Stimulated activated CD4-positive, alpha-beta T cell treated with anti-CD3 and anti-CD28 coated beads, Interleukin-1b, Interleukin-23, amount 100 ng/mL, for 4 hours (primary cell): ENCODE measurements at places on chromosomes 7 and 10.
A peak's percentile ranks its signal among the peaks of the same experiment; 100 is the strongest.

DNA sequence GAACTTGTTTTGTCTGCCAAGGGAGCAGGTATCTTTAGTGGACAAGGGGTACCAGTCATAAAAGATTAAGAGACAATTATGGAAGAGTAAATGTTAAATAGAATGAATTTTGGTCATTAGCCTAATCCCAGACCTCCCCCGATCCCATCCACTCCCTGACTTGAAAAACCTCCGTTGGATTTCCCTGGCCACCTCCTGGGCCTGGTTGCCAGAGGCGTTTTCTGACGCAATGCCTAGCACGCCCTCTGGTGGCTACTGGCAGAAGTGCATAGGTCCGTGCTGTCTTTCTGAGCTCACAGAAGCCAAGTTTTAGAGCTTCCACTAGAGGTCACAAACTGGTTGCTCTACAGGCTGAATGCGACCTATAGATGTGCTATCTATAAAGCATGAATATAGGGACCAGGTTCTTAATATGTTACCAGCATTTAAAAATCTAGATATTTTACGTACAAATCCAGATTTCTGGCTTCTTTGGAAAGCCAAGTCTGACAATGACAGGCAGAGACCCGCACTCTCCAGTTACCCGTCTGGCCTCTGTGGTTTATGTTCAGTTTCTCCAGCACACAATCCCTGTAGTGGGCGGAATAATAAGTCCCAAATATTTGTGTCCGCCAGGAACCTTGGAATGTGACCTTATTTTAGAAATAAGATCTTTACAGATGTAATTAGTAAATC, 39.8 kb downstream of the SPOCK2 start:
- DNase-seq: peak; percentile 93

GRCh38 chr10:61896854-61897661, 4.4 kb upstream of the ARID5B start:
- peak; percentile 31 for DNase-seq

DNA sequence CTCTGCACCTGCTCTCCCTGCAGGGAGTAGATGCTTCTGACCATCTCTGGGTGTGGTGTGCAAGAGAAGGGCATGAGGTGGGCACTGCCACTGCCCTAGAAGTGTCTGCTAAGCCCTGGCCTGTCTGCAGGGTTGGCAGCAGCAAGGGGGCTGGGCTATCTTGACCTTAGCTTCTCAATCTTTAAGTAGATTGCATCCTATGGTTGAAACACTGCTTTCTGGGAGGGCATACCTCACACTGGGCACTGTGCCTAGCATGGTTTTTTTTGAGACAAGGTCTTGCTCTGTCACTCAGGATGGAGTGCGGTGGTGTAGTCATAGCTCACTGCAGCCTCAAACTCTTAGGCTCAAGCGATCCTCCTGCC, 54.9 kb downstream of the CLIP2 start:
- no peak for DNase-seq

DNA sequence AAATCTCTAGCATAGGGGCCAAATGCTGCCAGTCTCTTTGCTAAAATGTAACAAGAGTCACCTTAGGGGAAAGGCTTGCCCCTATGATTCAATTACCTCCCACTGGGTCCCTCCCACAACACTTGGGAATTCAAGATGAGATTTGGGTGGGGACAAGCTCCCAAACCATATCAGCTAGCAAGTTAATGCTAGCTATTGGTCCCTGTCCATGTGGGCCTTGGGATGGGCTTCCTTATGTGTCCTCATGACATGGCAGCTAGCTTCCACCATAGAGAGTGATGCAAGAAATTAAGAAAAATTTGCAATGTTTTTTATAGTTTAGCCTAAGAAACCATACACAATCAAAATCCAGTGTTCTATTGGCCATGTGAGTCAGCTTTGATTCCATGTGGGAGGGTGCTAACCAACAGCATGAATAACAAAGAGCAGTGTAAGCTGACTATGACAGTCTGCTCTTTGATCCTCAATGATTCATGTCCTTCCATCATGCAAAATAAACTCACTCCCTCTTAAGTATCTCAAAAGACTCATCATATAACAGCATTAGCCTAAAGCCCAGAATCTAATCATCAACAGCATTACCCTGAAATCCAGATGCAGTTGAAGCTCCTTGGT, 21.7 kb upstream of the ZNF365 start:
- no peak for DNase-seq

- no peak for DNase-seq
Observed at GRCh38 chr7:50470250-50471163, 20.4 kb upstream of the FIGNL1 start.

- DNase-seq: no peak
Observed at GRCh38 chr7:9978106-9979064, 995.3 kb upstream of the PHF14 start.

- DNase-seq: no peak
Observed at GRCh38 chr7:68840991-68841390, 757.3 kb upstream of the AUTS2 start.

DNA sequence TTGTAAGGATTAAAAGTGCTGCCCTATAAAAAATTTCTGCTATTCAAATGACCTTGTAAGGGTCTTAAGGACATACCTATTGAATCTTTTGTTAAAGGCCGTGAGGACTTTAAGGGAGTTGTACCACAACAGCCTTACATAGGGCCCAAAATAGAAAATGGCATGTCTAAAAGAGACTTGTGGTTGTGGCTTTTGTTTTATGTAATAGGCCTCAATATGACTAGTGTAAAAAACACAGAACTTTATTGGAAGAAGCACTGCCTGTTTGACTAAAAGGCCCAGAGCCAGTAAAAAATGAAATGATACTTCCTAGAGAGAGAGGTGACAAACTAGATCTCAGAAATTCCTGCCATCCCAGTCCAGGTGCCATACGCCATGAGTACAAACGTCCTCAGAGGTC, 286.6 kb downstream of the SEMA3D start:
- no peak for DNase-seq
